ENCODE measurements at places on chromosomes 1 and 21.

GRCh38 chr1:206909883-206910318 is 11.8 kb downstream of the FCMR start:
- no peak for DNase-seq

DNA sequence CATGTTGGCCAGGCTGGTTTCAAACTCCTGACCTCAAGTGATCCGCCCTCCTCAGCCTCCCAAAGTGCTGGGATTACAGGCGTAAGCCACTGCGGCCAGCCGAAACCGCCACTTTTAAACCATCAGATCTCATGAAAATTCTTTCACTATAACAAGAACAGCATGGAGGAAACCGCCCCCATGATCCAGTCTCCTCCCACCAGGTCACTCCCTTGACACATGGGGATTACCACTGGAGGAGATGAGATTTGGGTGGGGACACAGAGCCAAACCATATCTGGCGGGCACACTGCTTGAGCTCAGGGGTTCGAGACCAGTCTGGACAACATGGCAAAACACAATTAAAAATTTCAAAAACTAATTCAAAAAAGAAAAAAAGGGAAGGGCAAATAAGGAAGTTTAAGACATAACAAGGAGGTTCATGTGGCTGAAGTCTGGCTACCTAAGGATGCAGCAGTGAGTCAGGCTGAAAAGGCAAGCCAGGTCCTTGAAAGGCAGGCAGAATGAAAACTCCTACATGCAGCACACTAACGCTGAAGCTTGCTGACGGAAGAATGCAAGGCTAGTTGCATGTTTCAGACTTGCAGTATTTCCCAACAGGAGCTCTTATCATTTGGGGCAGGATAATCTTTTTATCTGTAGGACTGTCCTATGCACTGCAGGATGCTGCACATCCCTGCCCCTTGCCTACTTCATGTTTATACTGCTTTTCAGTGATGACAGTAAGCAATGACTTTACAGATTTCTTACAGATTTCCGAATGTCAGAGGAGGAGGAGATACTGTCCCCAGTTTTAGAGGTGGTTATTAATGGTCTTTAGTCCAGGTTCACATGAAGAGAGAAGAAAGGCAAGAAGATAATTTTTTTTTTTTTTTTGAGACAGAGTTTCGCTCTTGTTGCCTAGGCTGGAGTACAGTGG is 49.3 kb downstream of the FBXO42 start:
- no peak for DNase-seq

DNA sequence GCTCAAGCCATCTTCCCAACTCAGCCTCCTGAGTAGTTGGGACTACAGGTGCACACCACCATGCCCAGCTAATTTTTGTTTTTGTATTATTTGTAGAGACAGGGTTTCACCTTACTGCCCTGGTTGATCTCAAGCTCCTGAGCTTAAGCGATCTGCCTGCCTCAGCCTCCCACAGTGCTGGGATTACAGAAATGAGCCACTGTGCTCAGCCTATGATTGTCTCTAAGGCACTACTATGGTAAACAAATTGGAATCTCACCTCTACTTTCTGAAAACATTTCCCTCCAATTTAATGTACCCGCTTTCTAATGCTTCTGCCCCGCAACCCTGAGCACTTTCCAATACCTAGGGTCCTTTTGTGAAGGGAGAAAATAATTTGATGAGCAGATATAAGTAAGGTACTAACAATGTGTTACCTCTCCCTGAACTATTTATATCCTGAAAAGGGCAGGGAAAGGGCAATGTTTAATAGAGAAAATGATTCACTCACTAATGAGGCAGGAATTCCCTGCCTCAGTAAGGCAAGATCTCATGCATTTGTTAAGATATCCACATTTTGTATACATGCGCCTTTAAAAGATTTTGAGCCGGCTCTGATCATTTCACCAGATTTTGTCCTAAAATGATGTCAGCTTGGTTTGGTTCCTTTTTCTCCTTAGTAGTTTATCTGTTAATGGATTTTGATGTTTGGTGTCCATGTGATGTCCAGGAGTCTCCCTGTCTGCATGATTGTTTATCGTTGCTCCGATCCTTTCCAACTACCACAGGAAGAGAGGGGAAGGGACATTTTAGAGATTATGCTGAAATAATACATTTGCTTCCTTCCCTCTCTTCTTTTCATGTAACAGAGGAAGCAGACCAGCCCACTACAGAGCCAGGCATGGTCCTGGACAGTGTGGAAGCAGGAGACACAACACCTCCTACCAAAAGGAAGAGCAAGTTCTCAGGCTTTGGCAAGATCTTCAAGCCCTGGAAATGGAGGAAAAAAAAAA is 47.3 kb upstream of the RCC1 start:
- DNase-seq, result no peak

DNA sequence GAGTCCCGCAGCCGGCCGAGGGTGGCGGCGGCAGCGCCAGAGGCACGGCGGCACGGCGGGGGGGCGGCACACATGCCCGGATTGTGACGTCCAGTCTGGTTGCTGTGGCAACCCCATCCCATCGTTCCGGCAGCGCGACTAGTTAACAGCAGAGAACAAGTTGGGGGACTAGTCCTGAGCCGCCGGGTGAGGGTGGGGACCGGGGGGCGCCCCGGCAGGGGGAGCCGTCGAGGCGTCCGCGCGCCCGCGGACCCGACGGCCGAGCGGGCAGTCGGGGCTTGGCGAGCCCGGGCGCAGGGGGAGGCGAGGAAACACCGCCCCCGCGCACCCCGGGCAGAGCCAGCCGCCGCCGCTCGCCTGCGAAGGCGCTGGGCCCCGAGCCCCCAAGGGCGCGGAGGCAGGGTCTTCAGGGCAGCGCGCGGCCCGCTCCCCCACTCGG is at the start of gene CHD5:
TSS of gene CHD5 (minus strand) at position 54 of the 439 bp plus-strand sequence. CDS start 298 bp downstream, outside the sequence.
- DNase-seq, result no peak

GRCh38 chr1:99352821-99353220 is 88.5 kb downstream of the PLPPR4 start:
- DNase-seq, result no peak

GRCh38 chr1:46472498-46473181 is 17.0 kb upstream of the DMBX1 start:
- DNase-seq, result no peak

DNA sequence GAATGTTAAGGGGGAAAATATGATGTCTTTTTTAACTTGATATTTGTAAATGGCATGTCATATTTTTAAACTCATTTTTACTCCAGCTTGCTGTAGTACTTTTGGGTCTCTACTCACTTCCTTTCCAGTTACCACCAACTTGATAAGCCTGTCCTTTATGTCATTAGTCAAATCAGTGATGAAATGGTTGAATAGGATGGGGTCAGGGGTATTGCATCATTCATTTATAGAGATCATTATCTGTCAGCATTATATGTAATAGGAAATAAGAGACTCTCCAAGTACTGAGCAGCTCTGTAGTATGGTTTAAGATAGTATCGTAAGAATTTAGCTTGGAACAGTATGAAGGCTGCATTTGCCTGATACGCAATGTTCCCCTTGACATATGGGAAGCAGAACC is 227.3 kb downstream of the BRINP3 start:
- no peak for DNase-seq

- DNase-seq, result no peak
Measured at GRCh38 chr1:81542196-81542595, 258.5 kb upstream of the ADGRL2 start.

- no peak for DNase-seq
Measured at GRCh38 chr1:239593527-239593926, 207.2 kb downstream of the CHRM3 start.

- DNase-seq, result no peak
Measured at GRCh38 chr1:66705110-66705509, 47.1 kb upstream of the DYNLT5 start.

DNA sequence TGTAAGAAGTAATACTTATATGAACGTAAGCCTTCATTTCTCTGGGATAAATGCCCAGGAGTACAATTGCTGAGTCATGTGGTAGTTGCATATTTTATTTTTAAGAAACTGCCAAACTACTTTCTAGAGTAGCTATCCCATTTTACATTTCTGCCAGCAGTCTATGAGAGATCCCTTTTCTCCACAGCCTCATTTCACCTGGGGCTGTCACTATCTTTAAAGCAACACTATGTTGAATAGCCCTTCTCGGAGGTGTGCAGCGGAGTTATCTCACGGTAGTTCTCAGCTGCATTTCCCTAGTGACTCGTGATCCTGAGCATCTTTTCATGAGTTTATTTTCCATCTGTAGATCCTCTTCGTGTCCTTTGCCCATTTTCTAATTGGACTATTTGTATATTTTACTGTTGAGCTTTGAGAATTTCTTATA is 93.4 kb downstream of the ADARB1 start:
- DNase-seq, result no peak

GRCh38 chr1:20499718-20500117 is 8.2 kb downstream of the MUL1 start:
- no peak for DNase-seq
